ENCODE measurements at places on chromosomes 2 and 18. TPM values are rescaled to one million over a fixed set of nuclear protein-coding genes. Genes with fewer than 3 reads are reported as not detected.

DNA sequence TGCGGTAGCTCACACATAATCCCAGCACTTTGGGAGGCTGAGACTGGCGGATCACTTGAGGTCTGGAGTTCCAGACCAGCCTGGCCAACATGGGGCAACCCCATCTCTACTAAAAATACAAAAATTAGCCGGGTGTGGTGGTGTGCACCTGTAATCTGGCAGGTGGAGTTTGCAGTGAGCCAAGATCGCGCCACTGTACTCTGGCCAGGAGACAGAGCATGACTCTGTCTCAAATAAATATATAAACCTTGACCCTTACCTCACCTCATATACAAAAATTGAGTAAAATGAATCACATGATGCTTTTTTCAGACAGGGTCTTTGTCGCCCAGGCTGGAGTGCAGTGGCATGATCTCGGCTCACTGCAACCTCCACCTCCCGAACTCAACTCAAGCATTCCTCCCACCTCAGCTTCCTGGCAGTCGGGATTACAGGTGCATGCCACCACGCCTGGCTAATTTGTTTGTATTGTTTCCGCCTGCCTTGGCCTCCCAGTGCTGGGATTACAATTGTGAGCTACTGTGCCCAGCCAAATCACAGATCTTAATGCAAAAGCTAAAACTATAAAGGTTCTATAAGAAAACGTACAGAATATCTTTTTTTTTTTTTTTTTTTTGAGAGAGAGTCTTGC, 25.3 kb downstream of the XPO1 start:
- no peak for DNase-seq

DNA sequence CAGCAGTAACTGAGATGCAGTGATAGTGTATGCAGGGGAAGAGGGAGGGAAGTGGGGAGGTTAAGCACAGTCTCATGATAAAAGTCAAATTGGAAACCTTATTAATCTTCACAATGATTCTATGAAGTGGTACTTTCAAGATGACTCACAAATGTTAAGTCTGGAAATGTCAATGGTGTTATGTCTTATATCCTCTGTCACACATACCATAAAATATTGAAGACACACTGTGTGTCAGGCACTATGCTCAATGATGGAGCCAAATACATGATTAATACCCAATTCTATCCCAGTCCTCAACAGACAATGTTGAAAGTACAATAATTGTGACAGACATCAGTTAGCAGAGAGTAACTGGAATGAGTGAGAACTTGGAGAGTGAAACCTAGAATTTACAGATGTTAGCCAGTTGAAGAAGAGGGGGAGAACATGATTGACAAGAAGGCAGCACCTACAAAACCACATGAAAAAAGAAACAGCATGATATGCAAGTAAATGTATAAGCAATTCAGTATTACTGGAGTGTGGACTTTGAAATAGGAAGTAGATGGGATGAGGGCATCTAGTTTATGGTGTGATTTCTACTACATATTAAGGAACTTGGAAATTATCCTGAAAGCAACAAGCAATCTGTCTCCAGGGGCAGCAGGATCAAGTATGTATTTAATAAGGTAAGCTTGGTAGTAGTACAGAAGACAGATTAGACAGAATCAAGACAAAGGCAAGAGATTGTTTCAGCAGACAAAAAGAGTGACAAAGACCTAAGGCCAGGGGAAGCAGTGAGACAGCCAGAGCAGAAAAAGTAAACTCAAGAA, 107.6 kb downstream of the STRN start:
- no peak for DNase-seq

GRCh38 chr2:178194600-178195389, 483 bp downstream of the OSBPL6 start:
- DNase-seq, result peak; percentile 24

DNA sequence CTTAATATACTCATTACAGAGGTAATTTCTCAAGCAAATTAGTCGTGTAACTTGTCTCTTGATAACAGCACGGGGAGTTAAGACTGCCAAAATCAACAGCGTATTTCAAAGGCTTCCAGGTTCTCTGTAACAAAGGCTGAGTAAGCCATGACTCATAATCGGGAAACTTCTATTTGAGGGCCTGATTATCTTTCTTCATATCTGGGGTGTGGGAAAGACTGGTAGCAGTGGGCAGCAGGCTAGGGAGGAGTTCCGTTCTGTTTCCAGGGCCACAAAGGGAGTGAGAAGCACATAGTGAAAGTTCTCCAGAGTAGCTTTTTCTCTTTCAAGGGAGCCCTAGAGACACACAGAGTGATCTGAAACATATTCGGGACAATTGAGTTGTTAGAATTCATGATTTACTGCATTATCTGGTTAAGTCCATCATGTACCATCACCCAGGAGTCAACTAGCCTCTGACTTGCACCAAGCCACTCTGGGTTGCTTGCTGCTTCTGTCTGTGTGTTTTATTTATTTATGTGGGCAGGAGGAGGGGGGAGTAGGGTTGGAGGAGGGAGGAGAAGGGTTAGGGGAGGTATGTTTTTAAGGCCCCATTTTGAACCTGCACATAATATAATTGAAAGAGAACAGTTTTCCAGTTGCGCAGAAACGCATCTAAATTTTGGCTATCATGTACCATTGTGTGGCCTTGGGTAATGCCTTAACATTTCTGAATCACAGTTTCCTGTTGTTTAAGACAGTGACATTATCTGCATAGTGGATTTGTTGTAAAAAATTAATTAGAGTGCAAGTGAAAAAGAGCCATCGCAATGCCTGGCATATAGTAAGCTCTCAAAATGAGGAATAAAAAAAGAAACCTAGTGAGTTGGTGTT, 80.5 kb upstream of the ITPRID2 start:
- DNase-seq, result no peak

The TIGD1 gene
- 15.6 TPM for polyA plus RNA-seq

The BMP10 gene
- polyA plus RNA-seq, result not detected

All from left renal pelvis (tissue), 4 donors.